IPS DF 19.7 (cell line): ENCODE measurements at places on chromosomes 4 and X.

DNA sequence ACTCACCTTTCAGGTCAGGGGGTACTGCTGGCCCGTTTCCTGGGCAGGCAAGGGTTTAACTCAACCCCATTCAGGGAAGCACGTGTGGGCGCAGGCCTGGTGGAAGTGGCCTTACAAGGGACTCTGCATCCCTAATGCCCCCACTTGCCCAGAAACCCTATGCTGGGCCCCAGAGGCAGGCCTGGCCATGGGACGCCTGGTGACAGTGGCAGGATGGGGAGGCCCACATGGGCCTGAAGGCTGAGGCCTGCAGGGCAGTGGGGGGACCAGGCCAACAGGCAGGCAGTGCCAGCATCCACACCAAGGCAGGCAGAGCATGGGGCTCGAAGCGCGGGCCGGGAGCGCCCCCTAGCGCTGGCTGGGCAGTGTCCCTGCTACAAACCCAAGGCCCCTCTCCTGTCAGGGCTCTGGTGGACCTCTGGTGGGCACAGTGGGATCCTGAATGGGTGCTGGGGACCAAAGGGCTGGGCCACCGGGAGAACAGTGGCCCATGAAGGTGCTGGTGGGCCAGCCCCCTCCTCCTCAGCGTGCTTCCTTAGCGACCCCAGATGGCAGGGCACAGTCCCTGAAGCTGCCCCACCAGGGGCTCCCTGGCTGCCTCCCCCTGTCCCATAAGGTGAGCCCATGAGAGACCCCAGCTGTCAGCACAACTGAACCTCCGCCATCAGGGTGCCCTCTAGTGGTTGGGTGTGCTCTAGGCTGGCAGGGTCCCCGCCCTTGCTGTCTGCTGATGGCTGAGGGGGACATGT, 16.8 kb downstream of the FGFR3 start:
- peak; percentile 47 for DNase-seq

GRCh38 chrX:116490104-116490503, 27.3 kb upstream of the CT83 start:
- no peak for DNase-seq

GRCh38 chr4:2879026-2879425, 35.4 kb downstream of the ADD1 start:
- no peak for DNase-seq

- no peak for DNase-seq
Measured at GRCh38 chr4:1405636-1406393, 427 bp downstream of the NKX1-1 start.

DNA sequence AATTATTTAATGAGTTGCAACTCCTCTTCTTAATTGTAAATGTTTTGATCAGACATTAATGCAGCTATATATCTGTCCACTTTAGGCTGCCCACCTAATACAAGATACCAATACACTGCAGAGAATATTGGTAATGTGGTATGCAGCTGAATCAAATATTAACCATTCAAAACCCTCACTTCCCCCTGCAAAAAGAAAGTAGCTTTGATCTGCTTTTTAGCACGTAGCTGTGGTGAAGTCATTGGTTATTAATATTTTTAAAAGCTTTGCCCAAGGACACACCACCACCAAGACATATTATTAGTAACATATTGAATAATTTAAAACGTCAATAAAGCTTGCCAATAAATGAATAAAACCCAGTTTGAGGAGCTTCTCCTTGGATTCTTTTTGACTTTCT, 28.6 kb upstream of the CYP2U1 start:
- DNase-seq: no peak

DNA sequence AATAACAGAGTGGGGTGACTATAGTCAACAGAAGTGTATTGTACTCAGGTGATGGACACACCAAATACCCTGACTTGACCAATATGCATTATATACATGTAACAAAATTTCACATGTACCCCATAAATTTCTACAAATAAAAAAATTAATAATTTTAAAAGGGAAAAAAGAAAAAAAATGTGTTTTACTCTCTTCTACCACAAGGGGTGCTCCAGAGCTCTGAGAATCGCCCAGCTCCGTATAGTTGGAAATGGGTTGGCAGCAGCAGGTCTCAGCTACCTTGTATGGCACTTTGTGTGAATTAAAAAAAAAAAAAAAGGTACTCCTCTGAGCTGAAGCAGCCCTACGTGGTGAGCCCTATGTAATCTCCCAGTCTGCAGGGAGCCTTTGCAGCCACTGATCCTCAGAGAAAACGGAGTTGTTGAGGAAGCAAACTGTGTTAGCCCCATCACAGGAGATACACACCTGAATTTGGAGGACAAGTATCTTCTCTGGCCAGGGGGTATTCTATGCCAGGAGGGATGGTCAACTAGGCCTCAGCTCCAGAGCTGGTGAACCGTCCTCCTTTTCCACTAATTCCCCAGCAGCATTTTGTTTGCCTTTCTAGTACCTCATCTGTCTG, 17.2 kb upstream of the POLA1 start:
- no peak for DNase-seq

DNA sequence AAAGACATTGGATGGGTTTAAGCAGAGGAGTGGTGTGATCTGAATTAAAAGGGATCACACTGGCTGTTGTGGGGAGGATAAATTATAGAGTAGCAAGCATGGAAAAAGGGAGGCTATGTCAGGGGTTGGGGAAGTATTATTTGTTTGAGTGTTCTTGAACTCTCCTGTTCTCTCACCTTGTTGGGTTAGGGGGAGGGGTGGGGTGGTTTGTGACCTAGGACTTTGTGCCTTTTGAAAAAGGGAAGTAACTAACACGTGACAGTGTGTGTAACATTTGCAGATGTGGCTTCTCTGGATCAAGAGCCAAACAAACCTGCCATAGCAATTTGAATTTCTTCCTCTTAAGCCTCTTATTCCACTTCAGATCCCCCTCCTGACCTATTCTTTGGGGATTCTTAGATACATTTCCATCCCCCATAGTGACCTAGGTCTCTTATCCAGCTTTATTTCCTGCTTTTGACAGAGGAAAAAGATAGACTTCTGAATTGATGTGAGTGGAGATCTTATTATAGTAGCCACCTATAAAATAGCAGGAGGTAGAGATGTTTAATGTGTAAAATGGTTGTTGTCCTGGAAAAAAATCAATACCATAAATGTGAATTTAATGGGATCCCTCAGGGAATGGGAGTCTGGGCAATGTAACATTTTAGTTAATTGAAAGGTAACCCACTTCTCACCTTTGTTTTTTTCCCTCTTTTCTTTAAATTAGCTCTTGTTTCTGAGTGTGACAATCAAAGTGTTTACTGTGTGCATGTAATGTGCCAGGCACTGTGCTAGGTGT, 120.4 kb downstream of the CT47B1 start:
- DNase-seq: no peak

DNA sequence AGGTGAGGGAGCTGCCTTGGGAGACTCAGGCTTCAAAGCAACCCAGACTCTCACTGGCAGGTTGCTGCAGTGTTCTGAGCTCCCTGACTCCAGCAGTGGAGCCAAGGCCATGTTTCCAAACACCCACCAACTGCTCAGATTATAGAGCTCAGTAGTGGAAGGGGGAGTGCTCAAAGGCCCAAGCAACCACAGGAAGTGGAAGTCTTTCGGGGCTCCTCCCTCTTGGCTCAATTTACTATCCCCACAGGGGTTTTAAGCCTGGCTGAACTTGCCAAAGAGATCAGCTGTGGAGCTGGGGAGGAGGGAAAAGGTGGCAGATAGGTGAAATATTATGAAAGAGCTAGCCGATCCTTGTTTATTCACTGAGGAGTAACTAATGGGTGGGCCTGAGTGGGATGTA, 82.5 kb downstream of the HPRT1 start:
- DNase-seq: no peak

DNA sequence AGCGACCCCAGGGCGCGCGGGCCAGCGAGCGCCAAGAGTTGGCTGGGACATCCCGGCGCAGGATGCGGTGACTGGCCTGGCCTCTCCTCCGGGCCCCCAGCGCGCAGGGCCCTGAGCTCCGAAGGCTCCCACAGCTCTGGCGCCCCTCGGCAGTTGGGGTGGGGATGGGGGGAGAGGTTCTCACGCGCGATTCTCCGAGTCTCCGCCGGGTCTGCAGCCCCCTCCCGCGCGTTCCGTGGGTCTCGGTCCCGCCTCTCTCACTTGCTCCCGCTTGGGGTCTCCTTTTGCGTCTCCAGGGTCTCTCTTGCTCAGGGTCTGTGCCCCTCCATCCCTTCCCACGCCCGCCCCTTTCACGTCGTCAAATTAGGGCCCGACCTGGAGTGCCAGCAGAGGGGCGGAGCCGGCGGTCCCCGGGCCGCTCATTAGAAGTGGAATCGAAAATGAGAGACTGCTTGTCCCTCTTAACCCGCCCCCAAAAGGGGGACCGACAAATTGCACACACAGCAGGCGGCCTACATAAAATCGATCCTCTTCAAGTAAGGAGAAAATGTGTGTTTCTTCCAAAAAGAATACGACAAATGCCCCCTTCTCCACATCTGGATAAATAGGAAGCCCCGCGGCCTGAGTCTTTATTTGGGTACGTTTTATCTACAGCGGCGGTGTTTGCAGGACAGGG, 877 bp upstream of the NKX1-1 start:
- DNase-seq: no peak

DNA sequence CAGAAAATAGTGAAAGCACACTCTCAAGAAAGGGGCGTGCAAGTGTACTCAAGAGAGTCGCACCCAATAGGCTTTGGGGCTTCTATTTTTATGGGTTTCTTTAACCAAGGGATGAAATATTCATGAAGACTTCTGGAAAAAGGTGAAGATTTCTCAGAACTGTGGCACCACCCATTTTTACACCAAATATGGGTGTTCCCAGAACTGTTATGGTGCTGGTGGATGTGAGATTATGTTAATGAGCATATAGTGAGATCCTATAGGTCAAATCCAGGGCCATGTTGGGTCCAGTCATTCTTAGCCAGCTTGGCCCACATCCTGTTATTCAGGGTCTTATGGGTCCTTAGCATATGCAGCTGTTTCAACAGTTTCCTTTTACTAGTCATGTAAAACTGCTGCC, 61.0 kb upstream of the SMIM10 start:
- no peak for DNase-seq

DNA sequence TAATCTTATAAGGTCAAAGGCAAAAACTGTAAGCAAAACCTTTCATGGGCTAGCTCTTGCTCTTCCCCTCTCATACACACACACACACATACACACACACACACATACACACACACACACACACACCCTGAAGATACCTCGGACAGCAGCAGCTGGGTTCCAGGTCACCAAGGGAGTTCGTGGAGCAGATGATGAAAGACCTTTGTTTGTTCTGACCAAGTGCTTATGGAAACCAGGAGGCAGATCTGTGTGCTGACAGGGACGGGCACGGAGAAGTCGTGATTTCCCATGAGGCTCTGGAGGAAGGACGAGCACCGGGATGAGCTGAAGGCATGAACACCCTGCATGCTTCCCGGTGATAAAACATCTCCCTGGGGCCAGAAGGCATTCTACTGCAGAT, 35.4 kb upstream of the CRMP1 start:
- DNase-seq: no peak
